ENCODE measurements at places on chromosomes 3 and 15. TPM values are rescaled to one million over a fixed set of nuclear protein-coding genes. Genes with fewer than 3 reads are reported as not detected.

The GP9 gene
- 2.6 TPM for total RNA-seq

The ARPP21 gene
- not detected for total RNA-seq

The AGTR1 gene
- 10.8 TPM for total RNA-seq

The CHRFAM7A gene
- 9.6 TPM for total RNA-seq

The SUMF1 gene
- total RNA-seq: 35.4 TPM

DNA sequence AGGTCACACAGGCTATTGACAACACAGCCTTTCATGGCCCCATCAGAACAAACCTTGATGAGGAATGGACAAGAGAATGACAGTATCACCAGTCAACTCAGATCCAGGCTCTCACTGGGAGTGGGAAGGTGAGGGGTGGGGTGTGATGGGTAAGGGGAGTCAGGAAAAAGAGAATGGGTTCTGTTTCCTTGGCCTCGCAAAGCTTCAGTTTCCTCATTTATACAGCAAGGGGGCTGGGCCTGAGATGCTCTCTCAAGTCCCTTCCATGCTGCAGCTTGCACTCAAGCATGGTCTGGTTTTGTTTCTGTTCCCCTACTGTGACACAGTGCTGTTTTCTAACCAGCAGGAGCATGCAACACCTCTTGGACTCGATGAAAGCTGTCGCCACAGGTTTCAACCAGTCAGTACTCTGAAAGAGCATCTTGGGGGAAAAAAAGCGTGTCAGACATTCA lies 65.7 kb upstream of the IL12A start:
- no peak overlapping the region for H3K4me3 ChIP-seq
- no peak for DNase-seq
- no peaks in the 10 kb centered on the region for H3K36me3 ChIP-seq
- H3K27ac ChIP-seq: no peak overlapping the region
- H3K27me3 ChIP-seq: no peaks in the 10 kb centered on the region

GRCh38 chr3:170037463-170038433 lies at the start of gene GPR160:
Gene GPR160 (plus strand): TSS chr3:170037995. CDS start chr3:170083973, 45,978 bp downstream.
- no peaks in the 10 kb centered on the region for H3K36me3 ChIP-seq
- peak within 1 kb of the TSS; percentile 85 for H3K27ac ChIP-seq
- peaks cover 19% of the 10 kb centered on the region for H3K4me1 ChIP-seq
- H3K4me3 ChIP-seq: peak within 1 kb of the TSS; percentile 81
- DNase-seq: peak; percentile 94

- H3K27ac ChIP-seq: no peak overlapping the region
- no peak for DNase-seq
- no peak overlapping the region for H3K4me3 ChIP-seq
- H3K36me3 ChIP-seq: no peaks in the 10 kb centered on the region
Observed at GRCh38 chr3:182331341-182331740, 462.0 kb upstream of the ATP11B start.

DNA sequence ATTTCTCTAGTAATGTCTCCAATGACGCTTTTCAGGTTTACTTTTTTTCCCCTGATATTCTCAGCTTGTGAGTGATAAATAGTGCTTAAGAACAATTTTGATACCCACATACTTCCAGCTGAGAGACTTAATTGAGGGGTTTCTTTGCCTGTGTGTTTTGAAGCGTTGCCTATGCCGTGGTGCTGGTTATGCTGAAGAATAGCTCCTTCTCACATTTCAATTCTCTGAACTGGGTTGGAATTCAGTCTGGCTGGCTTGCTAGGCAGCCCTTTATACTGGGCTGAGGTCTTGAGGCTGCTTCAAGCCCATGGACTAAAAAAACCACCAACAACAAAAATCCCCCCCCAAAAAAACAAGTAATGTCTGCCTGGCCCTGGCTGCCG lies 87.4 kb downstream of the CHST2 start:
- H3K36me3 ChIP-seq: no peaks in the 10 kb centered on the region
- no peaks in the 10 kb centered on the region for H3K4me1 ChIP-seq
- no peak for DNase-seq
- H3K27me3 ChIP-seq: no peaks in the 10 kb centered on the region

DNA sequence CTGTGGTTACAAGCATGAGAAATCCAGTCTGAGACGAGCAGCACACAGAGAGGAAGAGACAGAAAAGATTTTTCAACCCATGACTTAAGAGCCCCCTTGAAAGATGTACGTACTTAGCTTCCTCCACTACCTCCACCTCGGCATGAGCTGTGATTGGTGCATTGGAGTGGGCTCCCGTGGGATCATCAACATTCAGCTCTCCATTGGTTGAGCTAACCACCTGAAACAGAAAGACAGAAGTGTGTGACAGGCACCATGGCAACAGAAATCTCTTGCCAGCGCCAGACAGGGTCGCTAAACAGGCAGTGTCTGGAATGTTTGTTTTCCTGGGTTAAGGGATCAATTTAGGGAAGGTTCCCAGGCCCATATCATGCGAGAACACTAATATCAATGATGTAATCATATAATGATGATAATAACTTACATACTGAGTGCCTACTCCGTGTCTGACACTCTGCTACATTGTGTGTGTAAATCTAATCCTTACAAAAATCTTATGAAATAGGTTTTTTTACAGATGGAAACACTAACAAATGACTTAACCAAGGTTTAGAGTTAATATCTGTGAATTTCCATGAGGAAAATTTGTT lies 17.5 kb upstream of the PPIB start:
- H3K4me3 ChIP-seq: no peak overlapping the region
- no peak for DNase-seq
- no peak overlapping the region for H3K27ac ChIP-seq
- no peaks in the 10 kb centered on the region for H3K4me1 ChIP-seq
- peaks cover 68% of the 10 kb centered on the region for H3K36me3 ChIP-seq

- H3K36me3 ChIP-seq: no peaks in the 10 kb centered on the region
- no peaks in the 10 kb centered on the region for H3K27me3 ChIP-seq
- H3K4me3 ChIP-seq: no peak overlapping the region
Observed at GRCh38 chr3:38590521-38590920, 59.0 kb downstream of the SCN5A start.

GRCh38 chr15:40875991-40876730 lies 2.1 kb upstream of the RHOV start:
- H3K27ac ChIP-seq: no peak overlapping the region
- H3K4me1 ChIP-seq: peaks cover 15% of the 10 kb centered on the region
- H3K27me3 ChIP-seq: peaks cover 4% of the 10 kb centered on the region
- DNase-seq: no peak
- H3K4me3 ChIP-seq: no peak overlapping the region

DNA sequence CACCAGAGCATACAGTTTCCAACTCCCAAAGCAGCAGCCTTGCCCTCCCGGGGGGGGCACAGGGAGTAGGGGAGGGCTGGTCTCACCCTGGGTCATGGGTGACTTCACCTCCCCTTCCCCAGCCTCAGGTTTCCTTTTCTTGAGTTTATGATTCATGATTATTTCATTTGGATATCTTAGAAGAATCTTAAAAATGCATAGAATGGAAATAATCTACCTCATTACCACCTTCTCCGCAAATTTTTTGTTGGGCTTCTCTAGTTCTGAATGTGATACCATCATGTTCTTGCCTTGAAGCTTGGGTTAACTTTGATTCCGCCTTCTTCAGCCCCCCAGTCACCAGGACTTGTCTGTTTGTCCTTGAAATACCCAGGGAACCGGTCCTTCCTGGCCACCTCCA lies 148.8 kb upstream of the ROPN1 start:
- H3K36me3 ChIP-seq: no peaks in the 10 kb centered on the region
- no peak overlapping the region for H3K4me3 ChIP-seq
- no peaks in the 10 kb centered on the region for H3K27me3 ChIP-seq
- H3K27ac ChIP-seq: no peak overlapping the region

GRCh38 chr15:41932511-41933289 lies 38.8 kb upstream of the SPTBN5 start:
- H3K4me3 ChIP-seq: no peak overlapping the region
- H3K27ac ChIP-seq: peak overlapping the region; percentile 77
- no peaks in the 10 kb centered on the region for H3K27me3 ChIP-seq
- H3K36me3 ChIP-seq: no peaks in the 10 kb centered on the region

- no peaks in the 10 kb centered on the region for H3K36me3 ChIP-seq
- H3K27me3 ChIP-seq: no peaks in the 10 kb centered on the region
- H3K4me1 ChIP-seq: no peaks in the 10 kb centered on the region
- H3K4me3 ChIP-seq: no peak overlapping the region
- no peak for DNase-seq
- H3K27ac ChIP-seq: no peak overlapping the region
Observed at GRCh38 chr15:27768732-27769475, 330.2 kb downstream of the OCA2 start.

DNA sequence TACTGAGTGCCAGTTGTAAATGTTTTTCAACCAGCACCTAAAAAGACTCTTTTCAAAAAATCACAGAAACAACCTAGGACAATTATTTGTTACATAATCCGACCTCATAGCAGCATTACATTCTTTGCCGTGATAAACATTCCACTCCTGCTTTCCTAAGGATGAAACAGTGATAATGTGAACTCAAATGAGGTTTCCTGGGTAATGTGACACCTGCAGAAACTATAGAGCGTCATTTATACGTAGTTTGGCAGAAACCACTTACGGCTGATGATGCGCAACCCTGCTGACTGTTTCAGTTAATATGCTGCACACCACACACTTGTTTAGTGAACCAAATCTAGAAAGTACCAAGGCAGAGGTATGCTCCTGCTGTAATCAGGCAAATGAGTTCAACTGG lies 55.8 kb downstream of the SEMA6D start:
- DNase-seq: no peak
- H3K4me3 ChIP-seq: no peak overlapping the region
- no peak overlapping the region for H3K27ac ChIP-seq
- peaks cover 18% of the 10 kb centered on the region for H3K36me3 ChIP-seq
- no peaks in the 10 kb centered on the region for H3K27me3 ChIP-seq
- H3K4me1 ChIP-seq: no peaks in the 10 kb centered on the region

GRCh38 chr15:74812533-74812932 lies at the start of gene LMAN1L:
Gene LMAN1L (plus strand): TSS chr15:74812835. CDS start chr15:74812855, 20 bp downstream.
- no peaks in the 10 kb centered on the region for H3K4me1 ChIP-seq
- H3K27ac ChIP-seq: no peak within 1 kb of the TSS
- DNase-seq: no peak
- no peaks in the 10 kb centered on the region for H3K27me3 ChIP-seq

DNA sequence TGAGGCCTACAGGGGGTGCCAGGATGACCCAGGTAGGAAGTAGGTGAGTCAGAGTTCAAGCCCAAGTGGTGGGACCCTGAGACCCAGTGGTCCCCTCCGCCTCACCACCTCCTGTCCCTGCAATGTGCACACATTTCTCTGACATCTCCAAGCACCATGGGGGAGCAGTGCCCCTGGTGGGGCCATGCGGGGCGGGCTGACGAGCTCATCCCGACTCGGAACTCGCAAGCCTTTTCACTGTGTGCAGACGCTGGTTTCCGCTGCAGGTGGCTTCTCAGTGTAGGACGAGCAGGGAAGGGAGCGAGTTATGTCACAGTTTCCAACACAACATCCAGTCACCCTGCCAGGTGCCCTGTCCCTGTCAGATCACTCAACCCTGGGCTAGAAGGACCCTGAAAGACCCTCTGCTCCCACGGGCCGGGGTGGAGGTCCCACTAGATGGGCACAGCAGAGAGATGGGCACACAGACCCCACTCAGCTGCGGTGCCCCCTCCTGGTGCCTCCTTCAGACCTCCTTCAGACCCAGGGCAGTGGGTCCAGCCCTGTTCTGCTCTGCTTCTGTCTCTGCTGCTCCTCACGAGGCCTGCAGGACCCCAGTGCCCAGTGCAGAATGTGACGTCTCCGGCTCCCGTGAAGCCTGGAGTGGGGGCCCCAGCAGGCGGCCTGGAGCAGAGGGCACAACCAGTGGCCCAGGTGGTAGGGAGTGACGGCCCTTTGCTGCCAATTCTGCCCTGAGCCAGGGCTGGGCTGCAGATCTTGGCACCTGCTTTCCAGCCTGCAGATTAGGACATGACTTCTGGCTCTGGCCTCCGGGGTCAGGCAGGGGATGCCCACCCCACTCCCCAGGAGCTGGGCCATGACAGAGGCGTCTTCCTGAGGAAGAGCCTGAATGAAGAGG lies 102.0 kb upstream of the RPL32 start:
- H3K4me1 ChIP-seq: peaks cover 32% of the 10 kb centered on the region
- no peak for DNase-seq
- H3K27me3 ChIP-seq: no peaks in the 10 kb centered on the region
- no peak overlapping the region for H3K4me3 ChIP-seq

GRCh38 chr3:11371747-11372146 lies 99.5 kb downstream of the ATG7 start:
- H3K27me3 ChIP-seq: no peaks in the 10 kb centered on the region
- no peak for DNase-seq
- no peak overlapping the region for H3K4me3 ChIP-seq

DNA sequence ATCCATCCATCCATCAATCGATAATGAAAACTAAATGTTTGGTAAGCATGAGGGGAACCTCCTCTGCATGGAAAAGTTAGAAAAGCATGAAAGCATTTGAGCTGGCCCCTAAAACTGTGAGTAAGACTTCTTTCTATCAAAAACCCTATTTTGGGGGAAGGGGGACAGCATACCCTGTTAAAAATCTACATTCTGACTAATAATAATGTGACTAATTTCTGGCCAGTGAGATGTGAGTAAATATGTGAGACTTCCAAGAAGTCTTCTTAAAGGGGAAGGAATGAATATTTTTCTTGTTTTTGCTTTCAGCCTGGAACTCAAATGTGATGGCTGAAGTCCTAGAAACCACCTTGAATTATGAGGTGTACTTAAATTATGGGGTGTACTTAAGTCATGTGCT lies 54.9 kb downstream of the C3orf85 start:
- no peak for DNase-seq
- H3K36me3 ChIP-seq: no peaks in the 10 kb centered on the region
- H3K4me1 ChIP-seq: no peaks in the 10 kb centered on the region
- no peak overlapping the region for H3K4me3 ChIP-seq

DNA sequence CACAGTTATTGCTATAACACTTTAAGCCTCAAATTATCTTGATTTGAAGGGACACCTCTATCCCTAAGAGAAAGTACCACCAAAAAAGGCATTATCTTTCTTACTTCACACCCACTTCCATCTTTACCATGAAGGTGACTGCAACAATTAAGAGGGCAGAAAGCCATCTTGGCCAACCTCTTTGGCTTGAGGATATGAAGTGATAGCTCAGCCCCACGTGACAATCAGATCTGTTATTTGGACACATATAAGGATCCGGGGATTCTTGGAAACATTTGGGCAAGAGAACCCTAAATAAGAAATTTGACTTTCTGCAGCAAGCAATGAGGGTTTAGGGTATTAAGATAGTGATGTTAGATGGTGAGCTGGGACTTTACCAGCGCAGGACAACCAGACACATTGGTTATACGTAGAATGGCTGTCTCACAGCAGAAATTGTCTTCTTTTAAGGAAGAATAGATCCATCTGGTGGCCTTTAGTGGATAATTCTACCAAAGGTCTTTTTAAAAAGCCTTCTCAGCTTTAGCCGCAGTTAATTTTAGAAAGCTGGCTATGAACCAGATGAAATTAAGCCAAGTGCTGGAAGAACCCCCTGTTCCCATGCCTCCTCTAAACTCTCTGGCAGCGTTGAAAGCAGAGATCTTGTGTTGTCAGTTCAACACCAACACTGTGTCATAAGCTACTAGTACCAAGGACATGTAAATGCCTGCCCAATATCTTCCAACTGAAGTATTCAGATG lies 12.3 kb downstream of the HCLS1 start:
- DNase-seq: no peak
- H3K4me3 ChIP-seq: no peak overlapping the region
